Omental fat pad (tissue), 4 donors: ENCODE measurements at places on chromosomes 11 and 22. TPM values are rescaled to one million over a fixed set of nuclear protein-coding genes. Genes with fewer than 3 reads are reported as not detected.

Gene CDHR5
- total RNA-seq: not detected

GRCh38 chr11:106468531-106468930 lies 391.1 kb downstream of the AASDHPPT start:
- no peak for DNase-seq

Gene JAML
- 9.9 TPM for total RNA-seq

Gene FAM180B
- total RNA-seq: not detected

DNA sequence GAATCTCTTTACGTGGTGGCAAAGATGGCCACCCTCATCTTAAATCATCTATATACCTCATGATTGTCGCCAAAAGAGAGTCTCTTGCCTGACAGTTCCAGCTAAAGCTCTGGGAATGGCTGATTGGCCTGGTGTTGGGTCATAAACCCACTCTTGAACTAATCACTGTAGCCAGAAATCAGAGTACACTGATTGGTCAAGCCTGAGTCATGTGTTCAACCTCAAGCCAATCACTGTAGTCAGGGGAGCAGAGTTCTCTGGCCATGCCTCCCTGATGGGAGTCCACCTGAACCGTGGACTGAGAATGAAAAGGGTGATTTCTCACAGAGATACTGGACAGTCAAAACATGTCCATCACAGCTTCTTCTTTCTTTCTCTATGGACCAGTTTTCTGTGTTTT lies 45.8 kb downstream of the RCN1 start:
- no peak for DNase-seq

- no peak for DNase-seq
Measured at GRCh38 chr11:24664399-24664798, 167.5 kb downstream of the LUZP2 start.

GRCh38 chr11:126410649-126411048 lies 55.2 kb downstream of the ST3GAL4 start:
- DNase-seq: no peak

DNA sequence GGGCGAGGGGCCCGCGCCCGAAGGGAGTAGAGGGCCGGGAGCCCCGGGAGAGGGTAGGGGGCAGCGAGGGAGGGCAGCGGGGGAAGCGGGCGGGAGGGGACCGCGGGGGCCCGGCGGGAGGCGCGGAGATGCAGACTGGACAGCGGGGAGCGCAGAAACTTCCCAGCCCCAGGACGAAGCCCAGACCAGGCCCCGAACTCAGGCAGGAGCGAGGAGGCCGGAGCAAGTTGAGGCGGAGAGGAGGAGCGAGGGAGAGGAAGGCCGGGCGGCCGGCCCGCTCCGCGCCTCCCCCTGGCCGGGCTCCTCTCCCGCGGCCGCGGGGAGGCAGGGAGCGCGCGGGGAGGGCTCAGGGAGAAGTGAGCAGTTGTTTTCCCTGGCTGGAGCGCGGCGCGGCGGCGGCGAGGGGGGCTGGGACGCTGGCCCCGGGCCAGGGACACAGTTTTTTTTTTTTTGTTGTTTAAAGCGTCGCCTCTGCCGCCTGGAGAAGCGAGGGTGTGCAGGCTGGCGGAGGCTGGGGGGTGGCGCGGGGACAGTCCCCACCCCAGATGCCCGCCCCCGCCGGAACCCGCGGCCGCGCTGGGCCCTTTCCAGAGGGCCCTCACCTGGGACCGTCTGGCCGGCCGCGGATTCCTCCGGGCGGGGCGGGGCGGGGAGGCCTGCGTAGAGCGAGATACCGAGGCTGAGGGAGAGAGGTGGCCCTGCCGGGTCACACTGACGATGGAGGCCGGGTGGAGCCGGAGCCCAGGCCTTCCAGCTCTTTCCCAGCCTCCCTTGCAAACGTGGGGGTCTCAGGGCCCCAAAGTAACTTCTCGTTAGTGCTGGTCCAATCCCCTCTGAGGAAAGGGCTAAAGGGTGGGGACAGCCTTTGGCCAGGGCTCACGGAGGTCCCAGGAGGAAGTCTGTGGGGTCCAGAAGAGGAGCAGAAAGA lies at the start of gene LTBP3:
Gene LTBP3 (minus strand): TSS at position 358 of the 928 bp plus-strand sequence. CDS start 400 bp downstream, outside the sequence.
- no peak for DNase-seq

DNA sequence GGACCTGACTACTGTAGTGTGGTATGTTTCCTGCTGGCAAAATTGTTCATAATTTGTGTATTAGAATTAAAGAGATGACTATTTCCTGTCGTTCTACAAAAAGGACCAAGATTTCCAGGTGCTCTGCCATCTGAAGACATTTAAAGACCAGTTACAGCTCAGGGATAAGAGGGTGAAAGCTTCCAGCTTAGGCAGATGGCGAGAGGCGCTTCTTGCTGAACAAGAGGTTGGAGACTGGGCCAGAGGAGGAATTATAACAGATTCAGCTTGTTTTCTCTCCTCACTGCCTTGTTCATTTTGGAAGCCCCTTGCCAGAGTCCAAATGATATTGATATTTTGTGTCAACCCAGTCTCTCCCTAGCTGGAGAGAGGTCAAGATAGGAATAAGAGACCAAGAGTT lies 23.1 kb upstream of the NNMT start:
- no peak for DNase-seq

Gene LRRC75B
- total RNA-seq: 7.0 TPM

DNA sequence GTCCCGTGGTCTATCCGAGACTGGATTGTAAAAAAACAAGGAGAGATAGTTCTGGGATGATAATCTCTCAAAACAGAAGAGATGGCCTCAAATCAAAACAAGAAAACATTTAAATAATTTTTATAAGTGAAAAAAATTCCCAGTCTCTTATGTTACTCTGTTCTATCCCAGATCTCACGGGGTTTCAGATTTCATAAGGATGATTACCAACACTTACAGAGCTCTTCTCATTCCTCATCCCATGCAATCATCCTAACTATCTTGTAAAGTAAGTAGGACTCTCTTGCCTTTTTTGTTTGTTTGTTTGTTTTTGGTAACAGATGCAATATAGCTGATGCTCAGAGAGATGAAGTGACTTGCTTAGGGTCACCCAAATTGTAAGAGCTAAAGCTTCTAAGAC lies 20.0 kb upstream of the ZBTB16 start:
- DNase-seq: no peak

DNA sequence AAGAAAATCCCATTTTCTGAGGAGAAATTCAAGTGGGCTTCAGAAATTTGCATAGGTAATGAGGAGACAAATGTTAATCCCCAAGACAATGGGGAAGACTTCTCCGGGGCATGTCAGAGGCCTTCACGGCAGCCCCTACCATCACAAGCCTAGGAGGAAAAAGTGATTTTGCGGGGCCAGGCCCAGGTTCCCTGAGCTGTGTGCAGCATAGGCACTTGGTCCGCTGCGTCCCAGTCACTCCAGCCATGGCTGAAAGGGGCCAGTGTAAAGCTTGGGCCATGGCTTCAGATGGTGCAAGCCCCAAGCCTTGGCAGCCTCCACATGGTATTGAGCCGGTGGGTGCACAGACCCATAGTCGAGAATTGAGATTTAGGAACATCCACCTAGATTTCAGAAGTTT lies 570.7 kb downstream of the KCNA4 start:
- DNase-seq: no peak

GRCh38 chr11:47987781-47988180 lies 7.4 kb downstream of the PTPRJ start:
- no peak for DNase-seq
